ENCODE measurements at places on chromosomes 3 and 15. TPM values are rescaled to one million over a fixed set of nuclear protein-coding genes. Genes with fewer than 3 reads are reported as not detected.

DNA sequence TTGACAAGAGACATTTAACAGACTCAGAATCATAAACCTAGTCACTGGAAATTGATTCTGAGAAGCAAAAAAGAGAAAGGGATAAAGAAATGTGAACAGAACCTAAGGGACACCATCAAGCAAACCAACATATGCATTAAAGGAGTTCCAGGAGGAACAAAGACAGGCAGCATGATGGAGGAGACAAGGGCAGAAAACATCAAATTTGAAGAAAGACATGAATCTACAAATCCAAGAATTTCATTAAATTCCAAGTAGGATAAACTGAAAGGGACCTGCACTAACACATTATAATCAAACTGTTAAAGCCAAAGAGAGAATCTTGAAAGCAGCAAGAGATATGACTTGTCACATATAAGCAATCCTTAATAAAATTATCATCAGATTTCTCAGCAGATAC, 122.3 kb downstream of the STT3B start:
- no peak overlapping the region for H3K27ac ChIP-seq
- no peaks in the 10 kb centered on the region for H3K27me3 ChIP-seq
- no peaks in the 10 kb centered on the region for H3K4me1 ChIP-seq
- H3K36me3 ChIP-seq = no peaks in the 10 kb centered on the region
- no peak for DNase-seq

FES gene
- 4.0 TPM for total RNA-seq

CHRD gene
- not detected for total RNA-seq

DNA sequence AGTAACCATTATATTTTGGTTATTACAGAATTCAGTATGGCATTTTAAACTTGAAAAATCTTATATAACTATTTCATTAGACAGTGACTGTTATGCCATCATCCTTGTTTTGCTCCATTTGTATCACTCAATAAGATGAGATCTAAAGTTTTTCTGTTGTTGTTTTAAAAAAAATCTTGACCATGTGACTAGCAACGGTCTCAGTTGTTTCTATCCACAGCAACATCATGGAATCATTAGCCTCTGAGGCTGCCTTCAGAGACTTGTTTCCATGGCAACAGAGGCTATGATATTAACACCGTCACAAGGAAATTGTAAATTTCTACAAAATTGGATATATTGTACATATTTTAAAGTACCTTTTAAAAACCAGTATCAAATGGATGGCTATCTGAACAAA, 129.8 kb downstream of the DLG1 start:
- H3K36me3 ChIP-seq = no peaks in the 10 kb centered on the region
- no peak overlapping the region for H3K4me3 ChIP-seq
- H3K4me1 ChIP-seq = no peaks in the 10 kb centered on the region
- DNase-seq = no peak
- H3K27me3 ChIP-seq = no peaks in the 10 kb centered on the region

DNA sequence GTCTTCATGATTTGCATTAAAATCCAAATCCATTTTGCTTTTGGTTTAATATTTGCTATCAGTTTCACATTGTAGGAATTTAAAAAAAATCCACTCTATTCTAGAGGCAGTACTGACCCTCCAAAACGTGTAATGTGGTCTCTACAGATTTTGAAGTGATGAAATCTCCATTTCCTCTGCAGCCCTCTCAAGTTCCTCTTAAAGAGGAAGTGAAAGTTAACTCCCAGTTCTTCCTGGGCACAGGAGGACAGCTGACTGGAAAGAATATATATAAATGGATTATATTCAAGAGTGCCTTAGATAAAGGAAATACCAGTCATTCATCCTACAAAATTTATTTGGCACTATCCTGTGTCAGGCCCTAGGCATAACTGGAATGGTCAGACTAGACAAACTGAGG, 83.5 kb upstream of the PLCL2 start:
- H3K36me3 ChIP-seq = no peaks in the 10 kb centered on the region
- H3K4me1 ChIP-seq = peaks cover 15% of the 10 kb centered on the region
- no peaks in the 10 kb centered on the region for H3K27me3 ChIP-seq
- DNase-seq = no peak

DNA sequence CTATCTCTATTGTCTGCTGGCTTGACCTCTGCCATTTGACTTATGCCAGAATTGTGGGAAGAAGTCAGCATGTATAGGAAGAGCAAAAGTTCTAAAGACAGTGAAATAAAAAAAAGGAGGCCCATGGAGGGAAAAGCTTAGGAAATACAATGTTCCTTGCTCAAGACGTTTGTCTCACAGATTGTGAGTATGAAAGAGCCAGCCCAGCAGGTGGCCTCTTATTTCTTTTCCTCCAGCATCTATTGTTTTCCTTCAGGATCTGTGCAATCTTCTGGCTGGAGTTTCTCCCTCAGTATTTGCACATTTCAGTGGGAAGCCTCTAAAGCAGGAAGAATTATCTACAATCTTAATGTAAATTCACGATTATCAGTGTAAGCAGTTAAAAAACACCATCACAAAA, 43.7 kb downstream of the ZDHHC3 start:
- H3K36me3 ChIP-seq = peaks cover 69% of the 10 kb centered on the region

GRCh38 chr3:123687286-123687685, 102.4 kb upstream of the HACD2 start:
- no peaks in the 10 kb centered on the region for H3K4me1 ChIP-seq
- no peaks in the 10 kb centered on the region for H3K36me3 ChIP-seq
- H3K27ac ChIP-seq = no peak overlapping the region
- no peaks in the 10 kb centered on the region for H3K27me3 ChIP-seq
- H3K4me3 ChIP-seq = no peak overlapping the region

- no peak for DNase-seq
- no peaks in the 10 kb centered on the region for H3K4me1 ChIP-seq
- no peak overlapping the region for H3K27ac ChIP-seq
Observed at GRCh38 chr3:127761441-127761801, 60.9 kb downstream of the MGLL start.

DNA sequence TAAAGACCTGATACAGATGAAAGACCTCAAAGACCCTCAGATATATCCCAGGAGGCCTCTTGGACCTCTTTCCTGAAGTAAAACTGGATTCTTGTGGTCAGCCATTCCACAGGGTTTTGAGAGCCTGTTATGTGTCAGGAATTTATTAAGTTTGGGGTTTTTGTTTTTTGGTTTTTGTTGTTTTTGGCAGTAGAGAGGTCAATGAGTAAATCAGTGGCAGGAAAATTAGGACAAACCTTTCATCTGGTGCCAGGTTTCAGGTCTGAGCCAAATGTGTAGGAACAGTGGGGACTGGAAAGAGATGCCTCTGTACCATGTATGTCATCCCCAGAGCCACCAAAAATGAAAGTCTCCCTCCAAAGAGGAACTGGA, 520.4 kb upstream of the MDFIC2 start:
- no peaks in the 10 kb centered on the region for H3K36me3 ChIP-seq
- no peak overlapping the region for H3K4me3 ChIP-seq
- no peaks in the 10 kb centered on the region for H3K27me3 ChIP-seq
- H3K27ac ChIP-seq = no peak overlapping the region
- H3K4me1 ChIP-seq = no peaks in the 10 kb centered on the region
- DNase-seq = no peak

EFCAB12 gene
- total RNA-seq = 2.7 TPM

SOX14 gene
- not detected for total RNA-seq

GPR87 gene
- total RNA-seq = not detected

- no peak overlapping the region for H3K27ac ChIP-seq
- no peak for DNase-seq
- no peaks in the 10 kb centered on the region for H3K4me1 ChIP-seq
- no peak overlapping the region for H3K4me3 ChIP-seq
- no peaks in the 10 kb centered on the region for H3K36me3 ChIP-seq
Observed at GRCh38 chr15:52976516-52977075, 186.5 kb upstream of the ONECUT1 start.

GRCh38 chr3:114446600-114446999, 152.8 kb downstream of the TIGIT start:
- no peak for DNase-seq
- H3K4me1 ChIP-seq = no peaks in the 10 kb centered on the region
- no peak overlapping the region for H3K27ac ChIP-seq
- no peaks in the 10 kb centered on the region for H3K36me3 ChIP-seq
- H3K27me3 ChIP-seq = no peaks in the 10 kb centered on the region

GRCh38 chr3:5917932-5918331, 730.4 kb downstream of the EDEM1 start:
- H3K27me3 ChIP-seq = no peaks in the 10 kb centered on the region
- H3K36me3 ChIP-seq = no peaks in the 10 kb centered on the region
- H3K27ac ChIP-seq = no peak overlapping the region
- no peak overlapping the region for H3K4me3 ChIP-seq
- DNase-seq = no peak

NEK10 gene
- total RNA-seq = 0.95 TPM

- H3K36me3 ChIP-seq = peaks cover 10% of the 10 kb centered on the region
- H3K4me3 ChIP-seq = no peak overlapping the region
- H3K27ac ChIP-seq = no peak overlapping the region
- DNase-seq = no peak
- no peaks in the 10 kb centered on the region for H3K4me1 ChIP-seq
- no peaks in the 10 kb centered on the region for H3K27me3 ChIP-seq
Observed at GRCh38 chr3:27380433-27381357, 11.5 kb upstream of the NEK10 start.

FBXL2 gene
- total RNA-seq = not detected

DNA sequence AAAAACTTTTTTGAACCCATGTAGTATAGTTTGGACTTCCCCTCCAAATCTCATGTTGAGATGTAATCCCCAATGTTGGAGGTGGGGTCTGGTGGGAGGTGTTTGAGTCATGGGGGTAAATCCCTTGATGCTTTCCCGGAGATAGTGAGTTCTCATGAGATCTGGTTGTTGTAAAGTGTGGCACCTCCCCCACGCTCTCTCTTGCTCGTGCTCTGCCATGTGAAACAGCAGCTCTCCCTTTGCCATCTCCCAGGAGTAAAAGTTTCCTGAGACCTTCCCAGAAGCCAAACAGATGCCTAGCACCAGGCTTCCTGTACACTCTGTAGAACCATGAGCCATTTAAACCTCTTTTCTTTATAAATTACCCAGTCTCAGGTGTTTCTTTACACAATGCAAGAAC, 16.0 kb upstream of the RNU6-1 start:
- H3K4me3 ChIP-seq = no peak overlapping the region
- no peak overlapping the region for H3K27ac ChIP-seq
- no peak for DNase-seq

P4HTM gene
- total RNA-seq = 37.9 TPM

TGM4 gene
- total RNA-seq = not detected

COLQ gene
- 5.7 TPM for total RNA-seq

DNA sequence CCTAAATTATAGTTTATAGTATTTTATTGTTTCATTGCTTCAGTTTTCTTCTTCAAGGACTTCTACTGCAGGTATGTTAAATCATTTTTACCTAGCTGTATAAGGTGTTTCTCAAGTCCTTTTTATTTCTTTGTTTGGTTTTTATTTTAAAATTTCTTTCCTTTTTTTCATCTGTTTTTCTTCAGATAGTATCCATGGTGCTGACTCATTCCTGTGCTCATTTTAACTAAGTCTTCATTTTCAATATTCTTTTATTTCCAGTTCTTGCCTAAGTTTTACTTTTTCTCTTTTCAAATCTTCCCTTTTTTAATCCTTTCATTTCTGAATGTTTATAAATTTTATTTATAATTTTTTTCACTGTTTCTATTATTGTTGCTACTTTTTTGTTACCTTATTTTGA, 42.3 kb upstream of the STIMATE start:
- H3K4me1 ChIP-seq = peaks cover 4% of the 10 kb centered on the region
- H3K27ac ChIP-seq = no peak overlapping the region
- peaks cover 16% of the 10 kb centered on the region for H3K36me3 ChIP-seq
- no peak overlapping the region for H3K4me3 ChIP-seq

DNA sequence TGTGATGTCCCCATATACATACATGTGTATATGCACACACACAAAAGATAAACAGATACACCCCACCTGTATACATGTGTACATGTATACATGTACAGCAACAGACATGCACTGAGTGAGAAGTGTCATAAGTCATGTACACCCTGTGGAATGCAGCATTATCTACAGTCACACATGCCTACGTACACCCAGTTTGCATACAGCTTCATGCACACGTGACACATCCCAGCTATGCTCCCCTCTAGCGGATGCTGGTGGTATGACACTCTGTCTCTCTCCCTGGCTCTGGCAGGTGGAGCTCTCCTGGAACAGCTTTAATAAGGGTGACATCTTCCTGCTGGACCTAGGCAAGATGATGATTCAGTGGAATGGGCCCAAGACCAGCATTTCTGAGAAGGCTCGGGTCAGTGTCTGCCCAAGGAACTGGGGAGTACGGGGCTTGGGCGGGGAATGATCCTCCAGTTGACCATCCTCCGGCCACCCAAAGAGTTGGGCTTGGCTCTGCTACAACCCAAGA, 6.3 kb downstream of the VILL start:
- DNase-seq = peak; percentile 76
- no peak overlapping the region for H3K4me3 ChIP-seq
- peaks cover 48% of the 10 kb centered on the region for H3K4me1 ChIP-seq

GRCh38 chr3:156373095-156373494, 181.8 kb downstream of the SSR3 start:
- H3K4me1 ChIP-seq = no peaks in the 10 kb centered on the region
- H3K27ac ChIP-seq = no peak overlapping the region
- no peak overlapping the region for H3K4me3 ChIP-seq
- H3K27me3 ChIP-seq = no peaks in the 10 kb centered on the region
- no peak for DNase-seq

GRCh38 chr3:133948996-133949395, 53.3 kb upstream of the RAB6B start:
- no peaks in the 10 kb centered on the region for H3K36me3 ChIP-seq
- no peak overlapping the region for H3K4me3 ChIP-seq
- H3K27ac ChIP-seq = no peak overlapping the region
- no peaks in the 10 kb centered on the region for H3K4me1 ChIP-seq
- DNase-seq = no peak
